ENCODE measurements at places on chromosomes 16 and 17. TPM values are rescaled to one million over a fixed set of nuclear protein-coding genes. Genes with fewer than 3 reads are reported as not detected.

Gene CA10
- total RNA-seq, result not detected

Gene IL34
- total RNA-seq, result 37.9 TPM

Gene CTRB1
- not detected for total RNA-seq

Gene KRTAP16-1
- not detected for total RNA-seq

Gene FBF1
- 17.7 TPM for total RNA-seq

Gene SPATA33
- 3.8 TPM for total RNA-seq

Gene ABHD15
- total RNA-seq, result 9.8 TPM

Gene TMIGD1
- 1.6 TPM for total RNA-seq

DNA sequence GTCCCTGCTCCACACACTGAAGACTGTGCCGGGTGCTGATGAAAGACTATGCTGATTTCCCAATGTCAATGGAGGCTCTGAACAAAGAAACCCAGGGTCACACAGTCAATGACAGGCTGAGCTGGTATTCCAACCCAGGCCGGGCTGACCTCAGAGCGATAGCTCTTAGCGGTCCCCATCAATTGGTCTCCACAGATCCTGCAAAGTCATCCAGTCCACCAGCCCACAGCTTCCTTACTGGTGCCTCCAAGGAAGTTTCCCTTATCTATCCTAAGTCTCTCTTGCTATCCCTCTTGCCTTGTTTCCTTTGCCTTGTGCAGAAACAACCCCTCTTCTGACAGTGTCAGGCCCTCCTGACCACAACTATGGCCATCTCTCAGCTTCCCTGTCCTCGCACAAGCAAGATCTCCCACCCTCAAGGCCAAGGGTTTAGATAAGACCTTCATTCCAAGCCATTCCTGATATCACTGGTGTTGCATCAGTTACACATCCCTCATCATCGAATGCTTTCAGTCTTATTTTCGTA is 52.7 kb upstream of the KSR1 start:
- no peaks in the 10 kb centered on the region for H3K4me1 ChIP-seq
- H3K36me3 ChIP-seq, result no peaks in the 10 kb centered on the region
- no peak for DNase-seq
- no peak overlapping the region for H3K4me3 ChIP-seq
- no peaks in the 10 kb centered on the region for H3K27me3 ChIP-seq
- H3K27ac ChIP-seq, result no peak overlapping the region

- H3K4me1 ChIP-seq, result no peaks in the 10 kb centered on the region
- no peaks in the 10 kb centered on the region for H3K36me3 ChIP-seq
- no peak overlapping the region for H3K27ac ChIP-seq
- H3K27me3 ChIP-seq, result no peaks in the 10 kb centered on the region
- no peak overlapping the region for H3K4me3 ChIP-seq
- no peak for DNase-seq
These were observed 33.5 kb downstream of the CEP95 start for GRCh38 chr17:64540118-64540776.

DNA sequence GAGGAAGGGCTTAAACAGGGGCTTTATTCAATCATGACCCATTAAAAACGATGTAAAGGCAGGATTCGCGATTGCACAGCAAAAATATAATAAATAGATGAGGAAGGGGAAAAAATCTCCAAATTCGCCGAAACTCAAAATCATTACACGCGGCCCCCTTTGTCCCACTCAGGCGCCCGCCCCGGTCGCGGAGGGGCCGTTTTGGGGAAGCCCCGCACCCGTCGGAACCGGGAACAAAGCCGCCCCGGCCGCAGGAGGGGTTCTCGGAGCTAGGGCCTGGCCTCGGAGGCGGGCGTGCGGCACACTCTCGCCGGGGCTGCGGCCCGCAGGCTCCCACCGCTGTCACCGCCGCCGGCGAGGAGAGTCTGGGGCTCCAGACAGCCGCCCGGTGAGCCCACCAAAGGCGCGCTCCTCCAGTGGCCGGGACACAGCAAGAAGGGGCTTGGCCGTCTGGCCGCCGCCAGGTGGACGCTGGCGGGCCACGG is 521 bp downstream of the C16orf87 start:
- no peak for DNase-seq
- H3K36me3 ChIP-seq, result no peaks in the 10 kb centered on the region
- H3K27ac ChIP-seq, result peak overlapping the region; percentile 87
- H3K4me3 ChIP-seq, result peak overlapping the region; percentile 84
- no peaks in the 10 kb centered on the region for H3K4me1 ChIP-seq
- no peaks in the 10 kb centered on the region for H3K27me3 ChIP-seq

DNA sequence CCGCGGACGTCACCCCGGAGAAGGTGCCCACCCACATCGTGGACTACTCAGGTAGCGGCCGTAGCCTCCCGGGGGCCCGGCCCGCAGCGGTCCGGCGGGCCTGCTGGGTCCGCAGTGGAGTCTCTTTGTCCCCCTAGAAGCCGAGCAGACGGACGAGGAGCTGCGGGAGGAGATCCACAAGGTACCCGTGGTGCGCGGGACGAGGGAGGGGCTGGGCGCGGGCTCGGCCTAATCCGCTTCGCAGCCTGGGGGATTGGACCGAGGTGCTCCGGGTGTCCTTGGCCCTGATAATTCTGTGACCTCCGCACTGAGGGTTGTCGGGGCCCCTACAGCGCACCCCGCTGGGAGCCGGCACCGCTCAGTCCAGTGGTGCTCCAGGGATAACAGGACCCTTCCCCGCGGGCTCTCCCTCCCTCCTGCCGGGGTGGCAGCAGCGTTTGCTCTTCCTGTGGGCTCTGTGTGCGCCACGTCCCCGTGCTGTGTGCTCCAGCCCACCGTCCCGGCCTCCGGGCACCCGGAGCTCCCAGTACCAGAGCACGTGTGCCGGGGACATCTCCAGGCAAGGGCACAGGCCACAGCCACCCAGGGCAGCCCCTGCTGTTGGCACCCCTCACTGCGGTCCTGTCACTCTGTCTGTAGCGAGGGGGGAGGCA is 713 bp downstream of the RHOT2 start:
- peak overlapping the region; percentile 93 for H3K4me3 ChIP-seq
- H3K36me3 ChIP-seq, result peaks cover 10% of the 10 kb centered on the region
- DNase-seq, result no peak
- no peaks in the 10 kb centered on the region for H3K27me3 ChIP-seq

GRCh38 chr16:30076276-30076791 is 540 bp downstream of the PPP4C start:
- H3K4me3 ChIP-seq, result peak overlapping the region; percentile 96
- peak overlapping the region; percentile 94 for H3K27ac ChIP-seq
- peaks cover 7% of the 10 kb centered on the region for H3K36me3 ChIP-seq
- DNase-seq, result no peak
- peaks cover 17% of the 10 kb centered on the region for H3K4me1 ChIP-seq

DNA sequence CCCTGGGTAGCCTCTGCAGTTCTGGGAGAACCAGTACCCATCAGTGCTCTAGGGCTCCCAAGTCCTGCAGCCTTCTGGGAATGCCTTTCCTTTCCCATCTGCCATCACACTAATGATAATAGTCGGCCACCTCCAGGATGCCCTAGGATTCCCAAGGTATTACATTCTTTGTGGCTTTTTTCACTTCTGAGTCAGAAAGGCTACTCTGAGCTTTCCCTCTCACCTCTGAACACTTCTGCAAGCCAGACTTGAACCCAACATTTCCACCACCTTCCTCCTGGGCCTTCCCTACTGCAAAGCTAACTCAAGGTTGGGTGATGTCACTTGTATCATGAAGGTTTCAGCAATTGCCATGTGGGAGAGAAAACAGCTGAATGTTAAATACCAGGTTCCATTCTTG is 49.7 kb upstream of the CCL2 start:
- H3K27ac ChIP-seq, result no peak overlapping the region
- H3K4me3 ChIP-seq, result no peak overlapping the region
- no peaks in the 10 kb centered on the region for H3K4me1 ChIP-seq
- no peak for DNase-seq
- no peaks in the 10 kb centered on the region for H3K27me3 ChIP-seq

- no peak overlapping the region for H3K4me3 ChIP-seq
- no peaks in the 10 kb centered on the region for H3K4me1 ChIP-seq
- no peaks in the 10 kb centered on the region for H3K27me3 ChIP-seq
- H3K36me3 ChIP-seq, result no peaks in the 10 kb centered on the region
- no peak for DNase-seq
These were observed 38.7 kb upstream of the AQP8 start for GRCh38 chr16:25177831-25178688.

DNA sequence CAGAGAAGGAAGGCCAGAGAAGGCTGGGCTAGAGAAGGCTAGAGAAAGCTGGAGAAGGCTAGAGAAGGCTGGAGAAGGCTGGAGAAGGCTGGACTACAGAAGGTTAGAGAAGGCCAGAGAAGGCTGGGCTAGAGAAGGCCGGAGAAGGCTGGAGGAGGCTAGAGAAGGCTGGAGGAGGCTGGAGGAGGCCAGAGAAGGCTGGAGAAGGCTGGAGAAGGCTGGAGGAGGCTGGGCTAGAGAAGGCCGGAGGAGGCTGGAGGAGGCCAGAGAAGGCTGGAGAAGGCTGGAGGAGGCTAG is 6.4 kb upstream of the OGFOD3 start:
- H3K27ac ChIP-seq, result no peak overlapping the region
- no peak overlapping the region for H3K4me3 ChIP-seq
- H3K36me3 ChIP-seq, result no peaks in the 10 kb centered on the region
- H3K4me1 ChIP-seq, result no peaks in the 10 kb centered on the region
- H3K27me3 ChIP-seq, result no peaks in the 10 kb centered on the region

- no peaks in the 10 kb centered on the region for H3K36me3 ChIP-seq
- no peaks in the 10 kb centered on the region for H3K27me3 ChIP-seq
- no peak for DNase-seq
- no peaks in the 10 kb centered on the region for H3K4me1 ChIP-seq
These were observed 170.2 kb downstream of the CEP112 start for GRCh38 chr17:66021757-66022156.

GRCh38 chr16:70604407-70605282 is 41.7 kb upstream of the IL34 start:
- H3K4me1 ChIP-seq, result no peaks in the 10 kb centered on the region
- peak overlapping the region; percentile 60 for H3K27ac ChIP-seq
- H3K36me3 ChIP-seq, result no peaks in the 10 kb centered on the region
- H3K27me3 ChIP-seq, result no peaks in the 10 kb centered on the region
- no peak overlapping the region for H3K4me3 ChIP-seq

- H3K4me3 ChIP-seq, result no peak overlapping the region
- H3K27me3 ChIP-seq, result no peaks in the 10 kb centered on the region
- peaks cover 19% of the 10 kb centered on the region for H3K36me3 ChIP-seq
- peak overlapping the region; percentile 80 for H3K27ac ChIP-seq
These were observed 41.4 kb downstream of the SF3B3 start for GRCh38 chr16:70565053-70565452.

- peaks cover 15% of the 10 kb centered on the region for H3K4me1 ChIP-seq
- no peaks in the 10 kb centered on the region for H3K27me3 ChIP-seq
- H3K27ac ChIP-seq, result peak overlapping the region; percentile 100
- no peaks in the 10 kb centered on the region for H3K36me3 ChIP-seq
- peak; percentile 65 for DNase-seq
These were observed 2.9 kb upstream of the BCL6B start for GRCh38 chr17:7019839-7020519.

DNA sequence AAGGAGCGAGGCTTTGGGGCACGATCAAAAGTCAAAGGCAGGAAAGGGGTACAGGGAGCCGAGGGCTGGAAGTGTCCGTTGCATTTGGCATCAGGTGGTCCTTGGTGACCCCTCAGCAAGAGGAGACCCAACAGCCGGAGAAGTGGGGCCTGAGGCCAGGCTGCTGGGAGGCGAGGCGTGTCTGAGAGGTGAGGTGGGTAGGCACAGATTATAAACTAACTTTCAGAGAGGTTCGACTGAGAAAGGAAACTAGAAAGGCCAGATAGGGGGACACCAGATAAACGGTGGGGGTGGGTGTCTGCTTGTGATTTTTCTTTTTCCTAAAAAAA is 3.6 kb downstream of the PECAM1 start:
- no peaks in the 10 kb centered on the region for H3K36me3 ChIP-seq
- H3K27ac ChIP-seq, result peak overlapping the region; percentile 84
- H3K27me3 ChIP-seq, result no peaks in the 10 kb centered on the region
- no peak for DNase-seq

GRCh38 chr16:86517652-86518258 is 7.4 kb downstream of the FOXF1 start:
- H3K27me3 ChIP-seq, result peaks cover 96% of the 10 kb centered on the region
- H3K4me3 ChIP-seq, result no peak overlapping the region
- no peaks in the 10 kb centered on the region for H3K36me3 ChIP-seq
